ENCODE measurements at places on chromosomes 5 and 9.

- no peak for DNase-seq
These were observed 49.0 kb upstream of the RAPGEF6 start for GRCh38 chr5:131684051-131684450.

GRCh38 chr9:76818271-76818670 is 54.0 kb downstream of the PCA3 start:
- DNase-seq = no peak

- DNase-seq = no peak
These were observed 358.6 kb upstream of the PAPPA start for GRCh38 chr9:115794921-115795475.

DNA sequence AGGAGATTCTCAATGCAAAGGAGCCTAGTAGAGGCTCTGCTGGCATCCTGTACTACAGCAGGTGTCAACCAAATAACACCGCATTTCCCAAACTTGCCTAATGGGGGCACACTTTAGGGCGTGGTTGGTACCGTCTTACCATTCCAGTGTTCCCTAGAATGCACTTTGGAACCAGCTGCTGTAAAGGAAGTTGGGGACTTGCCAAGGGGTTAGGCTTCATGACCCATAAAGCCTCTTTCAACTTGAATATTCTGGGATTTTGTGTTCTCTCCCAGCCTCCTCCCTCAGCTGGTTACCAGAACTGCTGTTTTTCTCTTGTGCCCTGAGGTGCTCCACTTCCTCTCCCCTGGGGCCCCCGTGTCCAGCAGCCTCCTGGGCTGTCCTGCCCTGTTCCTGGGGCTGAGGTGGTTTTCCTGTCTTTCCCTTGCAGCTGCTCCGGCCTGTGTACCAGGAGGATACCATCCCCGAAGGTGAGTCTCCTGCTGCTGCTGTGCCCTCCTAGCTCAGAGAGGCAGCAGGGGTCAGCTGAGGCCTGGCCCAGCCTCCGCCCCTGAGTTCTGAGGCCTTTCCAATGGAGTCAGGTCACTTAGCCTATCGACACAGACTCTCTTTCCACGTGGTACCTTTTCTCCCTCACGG is 44.7 kb downstream of the RGS3 start:
- DNase-seq = no peak

DNA sequence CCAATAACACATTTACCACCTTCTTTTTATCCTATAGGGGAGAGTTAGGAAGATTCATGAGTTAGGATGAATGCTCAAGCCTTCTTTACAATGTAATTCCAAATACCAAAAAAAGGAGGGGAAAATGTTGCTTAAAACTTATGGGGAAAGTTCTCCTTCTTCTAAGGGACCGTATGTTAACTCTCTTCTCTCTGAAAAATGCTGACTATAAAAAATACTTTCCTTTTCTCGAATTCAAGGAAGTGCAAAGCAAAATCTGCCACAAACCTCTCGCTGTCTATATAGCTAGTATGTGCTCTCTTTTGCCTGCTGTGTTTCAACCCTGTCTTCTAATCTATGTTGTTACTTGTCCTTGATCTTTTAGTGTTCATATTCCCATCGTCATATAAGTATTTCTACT is 768.6 kb upstream of the C9orf72 start:
- DNase-seq = no peak

DNA sequence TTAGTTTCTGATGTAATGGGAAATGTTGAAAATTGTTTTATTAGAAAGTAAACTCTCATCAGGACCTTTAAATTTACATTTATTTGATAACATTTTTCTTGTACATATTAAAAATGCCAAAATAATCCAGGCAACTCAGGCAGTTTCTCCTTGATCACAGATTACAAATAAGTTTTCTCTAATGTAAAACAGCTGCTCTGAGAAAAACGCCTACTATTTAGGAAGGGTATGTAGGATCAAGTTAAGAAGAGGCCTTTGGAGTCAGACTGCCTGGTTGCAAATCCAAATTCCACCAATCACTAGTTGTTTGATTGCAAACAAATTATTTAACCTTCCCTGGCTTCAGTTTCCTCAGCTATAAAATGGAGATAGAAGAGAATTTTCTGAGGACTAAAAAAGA is 610.8 kb downstream of the PDE4D start:
- DNase-seq = no peak

DNA sequence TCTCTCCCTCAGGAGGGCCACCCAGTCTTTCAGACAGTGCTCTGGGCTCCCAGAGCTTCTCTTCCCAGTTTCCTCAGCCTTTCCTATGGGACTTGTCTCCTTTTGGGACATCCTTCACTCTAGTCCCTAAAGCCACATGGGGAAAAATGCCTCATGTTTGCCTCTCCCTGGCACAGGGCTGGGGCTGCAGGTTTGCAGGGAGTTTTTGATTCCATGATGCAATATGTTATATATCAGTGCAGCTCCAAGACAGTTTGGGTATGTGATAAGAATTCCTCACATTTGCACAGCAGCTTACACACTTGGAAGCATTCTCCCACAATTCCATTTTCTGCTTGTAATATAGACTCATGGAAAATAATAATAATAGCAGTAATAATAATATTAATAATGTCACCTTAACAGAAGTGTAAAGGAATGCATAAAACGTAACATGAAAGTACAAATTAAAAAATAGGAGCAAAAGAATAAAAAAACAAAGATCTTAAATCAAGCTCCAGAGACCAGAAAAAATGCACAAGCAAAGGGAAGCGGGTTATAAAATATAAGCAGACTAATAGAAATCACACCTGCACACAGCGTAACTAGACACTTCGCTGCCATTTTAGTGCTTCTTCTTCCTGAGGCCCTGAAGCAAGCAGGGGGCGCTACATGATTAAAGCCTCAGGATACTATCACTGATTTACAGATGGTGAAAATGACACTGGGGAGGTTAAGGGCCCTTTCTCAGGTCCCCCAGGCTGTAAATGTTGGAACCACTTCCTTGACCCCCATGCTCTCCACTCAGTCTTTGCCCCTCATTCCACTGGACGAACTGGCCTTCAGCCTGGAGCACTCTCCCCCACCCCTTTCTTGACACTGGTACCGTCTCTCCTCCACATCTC is 70.0 kb upstream of the IL17B start:
- no peak for DNase-seq

DNA sequence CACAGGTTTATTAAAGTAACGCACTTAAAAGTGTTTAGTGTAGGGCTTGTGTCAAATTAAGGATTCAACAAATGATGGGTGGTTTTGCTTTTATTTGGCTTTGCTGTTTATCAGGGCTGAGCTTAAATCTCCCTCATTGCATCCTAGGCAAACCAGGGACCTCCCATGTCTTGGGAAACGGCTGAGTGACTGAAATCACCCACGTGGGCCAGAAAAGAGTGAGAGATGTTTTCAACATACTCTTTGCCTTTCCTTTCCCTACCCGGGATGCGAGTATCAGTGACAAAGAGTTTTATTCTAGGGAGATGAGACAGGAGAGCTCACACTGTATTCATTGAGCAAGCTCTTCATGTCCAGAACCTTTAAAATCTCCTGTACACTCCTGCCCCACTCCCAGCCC is 23.3 kb downstream of the KCNMB1 start:
- DNase-seq = no peak

- DNase-seq = no peak
These were observed 242.4 kb downstream of the EFNA5 start for GRCh38 chr5:107428303-107428813.

DNA sequence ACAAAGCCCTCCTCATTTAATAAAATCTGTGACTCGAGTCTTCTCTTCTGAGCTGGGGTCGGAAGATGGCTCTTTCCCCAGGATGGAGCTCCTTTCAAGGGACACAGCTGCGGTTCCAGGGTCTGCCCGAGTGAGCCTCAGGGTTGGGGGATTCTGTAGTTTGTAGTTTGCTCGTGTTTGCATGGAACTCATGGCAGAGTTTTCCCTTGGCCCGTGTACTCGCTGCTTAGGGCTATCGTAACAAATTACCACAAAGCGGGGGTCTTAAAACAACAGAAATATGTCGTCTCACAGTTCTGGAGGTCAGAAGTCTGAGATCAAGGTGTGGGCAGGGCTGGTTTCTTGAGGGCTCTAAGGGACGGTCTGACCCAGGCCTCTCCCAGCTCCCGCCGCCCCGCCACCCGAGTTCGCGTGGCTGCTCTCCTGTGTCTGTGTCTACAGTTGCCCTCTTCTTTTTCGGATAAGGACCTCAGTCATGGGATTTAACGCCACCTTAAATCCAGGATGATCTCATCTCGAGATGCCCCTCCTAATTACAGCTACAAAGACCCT is 13.9 kb upstream of the LPCAT1 start:
- DNase-seq = no peak

- no peak for DNase-seq
These were observed 9.9 kb downstream of the SLC36A3 start for GRCh38 chr5:151293624-151294023.

DNA sequence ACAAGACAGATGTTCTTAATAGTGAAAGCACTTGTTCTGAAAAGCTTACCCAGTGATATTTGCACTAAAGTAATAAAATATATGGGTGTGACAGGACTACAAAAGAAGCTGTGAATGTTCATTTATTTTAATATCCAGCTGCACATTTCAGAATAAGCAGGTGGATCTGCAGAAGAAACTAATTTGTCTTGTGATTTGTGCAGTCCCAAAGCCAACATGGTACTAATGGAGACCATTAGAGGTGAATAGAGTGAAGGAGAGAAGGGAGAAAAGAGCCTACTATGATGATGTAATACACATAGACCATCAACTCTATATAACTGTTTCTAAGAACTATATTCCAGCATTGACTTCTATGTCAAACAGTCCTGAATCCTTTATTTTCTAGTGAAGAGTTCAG is 362.8 kb downstream of the ISL1 start:
- DNase-seq = no peak

GRCh38 chr5:170135796-170136490 is 30.2 kb downstream of the FOXI1 start:
- no peak for DNase-seq

DNA sequence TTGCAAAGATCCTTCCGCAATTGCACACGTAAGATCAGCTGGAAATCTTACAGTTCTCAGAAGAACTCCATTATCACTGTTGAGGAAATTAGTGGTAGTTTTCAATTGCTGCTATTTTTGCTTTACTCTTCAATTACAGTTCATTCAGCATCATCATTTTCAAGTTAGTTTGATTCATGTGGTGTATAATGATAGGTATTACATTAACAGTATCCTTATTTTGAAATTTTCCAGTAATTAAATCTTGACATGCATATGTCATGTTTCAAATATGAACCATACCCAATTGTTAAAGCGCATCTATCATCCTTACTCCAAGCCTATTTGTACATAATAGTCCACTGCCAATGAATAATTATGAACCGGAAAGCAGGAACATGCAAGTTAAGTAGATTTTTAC is 60.3 kb downstream of the NR6A1 start:
- no peak for DNase-seq

DNA sequence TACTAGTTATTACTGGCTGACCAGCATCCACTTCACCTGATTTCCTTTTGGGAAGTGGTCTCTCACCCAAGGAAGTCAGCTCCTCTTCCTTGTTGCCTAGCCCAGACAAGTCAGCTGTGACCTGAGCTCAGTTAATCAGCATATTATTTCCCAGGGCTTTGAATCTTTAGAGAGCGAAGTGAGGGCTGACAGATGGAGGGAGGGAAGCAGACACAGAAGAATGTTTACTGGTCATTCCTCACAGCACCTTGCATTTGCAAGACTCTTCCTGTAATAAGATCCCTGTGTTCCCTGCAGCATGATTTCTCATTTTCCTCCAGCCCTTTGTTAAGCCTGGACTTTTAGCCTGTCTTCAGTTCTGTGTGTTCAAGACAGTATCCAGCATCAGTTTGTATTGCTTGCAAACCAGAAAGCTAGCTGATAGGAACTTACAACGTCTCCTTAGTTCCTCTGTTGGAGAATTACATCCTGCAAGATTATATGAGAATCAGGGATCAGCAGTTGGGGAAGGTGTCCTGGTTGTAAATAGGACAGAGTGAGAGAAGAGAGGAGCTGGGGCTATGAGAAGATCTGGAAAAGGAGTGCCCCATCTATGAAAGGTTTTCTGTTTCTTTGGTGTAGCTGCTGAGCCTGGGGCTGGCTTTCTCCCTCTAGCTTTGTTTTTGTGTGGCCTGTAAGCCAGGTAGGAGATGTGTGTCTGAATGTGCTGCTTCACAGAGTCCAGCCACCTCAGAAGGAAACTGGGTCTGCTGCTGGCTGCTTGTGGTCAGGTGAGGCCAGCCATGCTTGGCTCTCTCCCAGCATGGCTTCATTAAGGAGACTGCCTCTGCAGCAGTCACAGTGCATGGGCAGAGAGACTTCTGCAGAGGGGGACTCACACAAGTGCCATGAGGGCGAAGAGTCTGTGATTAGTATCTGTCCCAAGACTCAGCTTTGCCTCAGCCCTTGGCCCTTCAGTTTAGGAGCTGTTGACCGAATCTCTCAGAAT is 50.3 kb downstream of the MAN2A1 start:
- no peak for DNase-seq

DNA sequence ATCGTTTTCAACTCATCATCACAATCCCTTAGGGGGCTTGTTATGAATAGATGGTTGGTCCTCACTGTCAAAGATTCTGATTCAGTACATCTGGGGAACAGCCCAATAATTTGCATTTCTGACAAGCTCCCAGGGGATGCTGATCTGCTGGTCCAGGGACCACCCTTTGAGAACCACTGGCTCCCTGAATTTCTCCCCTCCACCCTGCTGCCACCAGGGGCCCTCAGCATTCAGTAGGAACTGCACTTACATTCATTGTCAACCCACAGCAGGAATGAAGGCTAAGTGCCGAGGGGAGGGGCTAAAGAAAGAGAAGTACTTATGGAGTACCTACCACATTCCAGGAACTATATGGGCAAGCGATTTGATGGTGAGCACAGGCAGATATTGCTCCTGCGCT is 85.9 kb downstream of the BOD1 start:
- DNase-seq = no peak

DNA sequence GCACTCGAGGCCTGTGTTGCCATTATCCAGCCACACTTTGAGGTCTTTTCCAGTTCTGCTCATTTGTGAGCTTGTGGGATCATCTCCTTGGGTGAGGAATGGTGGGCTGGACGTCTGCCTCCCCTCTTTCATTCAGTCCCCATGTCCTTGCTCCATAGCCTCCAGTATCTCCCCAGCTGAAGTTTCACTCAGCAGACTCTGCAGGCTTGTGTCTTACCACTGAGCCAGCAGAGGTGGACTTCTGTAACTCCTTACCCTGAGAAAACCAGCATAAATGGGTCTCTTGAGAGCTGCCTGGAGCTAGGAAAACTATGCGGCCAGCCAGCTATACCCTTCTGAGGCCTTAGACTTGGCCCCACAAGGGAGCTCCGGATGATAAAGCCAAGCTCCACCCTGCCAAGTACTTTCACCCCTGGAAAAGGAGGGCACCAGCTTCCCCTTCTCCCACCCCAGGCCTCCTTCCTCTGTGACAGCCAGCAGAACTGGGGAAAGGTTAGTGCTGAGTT is 12.2 kb downstream of the IRF1 start:
- no peak for DNase-seq
